Natural killer cell treated with Interleukin-12 subunit alpha and Interleukin-12 subunit beta and Interleukin-15 and Interleukin-18, amount 100 ng/mL, for 72 hours (primary cell): ENCODE measurements at places on chromosomes 4 and X. TPM values are rescaled to one million over a fixed set of nuclear protein-coding genes. Genes with fewer than 3 reads are reported as not detected.

- H3K4me1 ChIP-seq = peaks cover 24% of the 10 kb centered on the region
- no peak for DNase-seq
- H3K27ac ChIP-seq = no peak overlapping the region
- no peaks in the 10 kb centered on the region for H3K27me3 ChIP-seq
Observed at GRCh38 chr4:77579406-77580076, 26.1 kb upstream of the CXCL13 start.

- peaks cover 31% of the 10 kb centered on the region for H3K4me1 ChIP-seq
- H3K27me3 ChIP-seq = no peaks in the 10 kb centered on the region
- peak overlapping the region; percentile 67 for H3K27ac ChIP-seq
- H3K36me3 ChIP-seq = peaks cover 11% of the 10 kb centered on the region
- no peak overlapping the region for H3K4me3 ChIP-seq
- no peak for DNase-seq
Observed at GRCh38 chr4:2511645-2512131, 24.8 kb upstream of the FAM193A start.

DNA sequence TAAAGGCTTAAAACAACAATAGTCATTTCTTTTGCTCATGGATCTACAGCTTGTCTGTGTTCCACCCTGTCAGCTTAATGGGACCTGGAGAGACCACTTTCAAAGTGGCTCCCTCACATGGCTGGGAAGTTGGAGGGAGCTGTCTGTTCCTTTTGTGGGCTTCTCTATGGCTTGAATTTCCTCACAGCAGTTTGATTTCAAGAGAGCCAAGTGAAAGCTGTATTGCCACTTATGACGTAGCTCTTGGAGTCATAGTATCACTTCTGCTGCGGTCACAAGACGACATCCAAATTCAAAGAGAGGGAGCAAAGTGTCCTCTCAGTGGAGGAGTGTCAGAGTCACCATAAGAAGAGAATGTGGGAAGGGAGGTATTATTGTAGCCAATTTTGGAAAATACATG is 22.7 kb upstream of the ACSL1 start:
- H3K27me3 ChIP-seq = peaks cover 12% of the 10 kb centered on the region
- no peak overlapping the region for H3K27ac ChIP-seq
- no peak overlapping the region for H3K4me3 ChIP-seq
- peaks cover 21% of the 10 kb centered on the region for H3K4me1 ChIP-seq
- no peak for DNase-seq
- peaks cover 4% of the 10 kb centered on the region for H3K36me3 ChIP-seq

GRCh38 chrX:150044556-150044955 is 106.3 kb upstream of the EOLA2 start:
- peaks cover 9% of the 10 kb centered on the region for H3K36me3 ChIP-seq
- no peak overlapping the region for H3K4me3 ChIP-seq
- H3K27me3 ChIP-seq = peaks cover 26% of the 10 kb centered on the region

DNA sequence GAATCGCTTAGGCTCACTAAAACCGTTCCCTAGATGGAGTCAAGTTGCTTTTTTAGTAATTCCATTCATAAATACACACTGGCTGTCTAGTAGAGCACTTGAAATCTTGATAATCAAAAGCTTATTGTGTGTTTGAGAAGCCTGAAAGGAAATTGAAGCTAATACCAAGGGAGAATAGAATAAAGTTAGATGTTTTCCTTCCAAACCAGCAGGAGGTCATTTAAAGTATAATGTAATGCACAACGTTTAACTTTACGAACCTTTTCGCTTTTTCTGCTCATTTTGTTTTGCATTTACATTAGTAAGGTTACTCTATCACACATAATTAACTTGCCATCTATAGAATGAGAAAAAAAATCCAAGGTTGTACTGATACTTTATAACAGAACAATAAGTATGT is 440.9 kb downstream of the NKX6-1 start:
- no peak overlapping the region for H3K27ac ChIP-seq
- no peak overlapping the region for H3K4me3 ChIP-seq
- no peaks in the 10 kb centered on the region for H3K27me3 ChIP-seq

GRCh38 chr4:33780952-33781791 is 2463.1 kb downstream of the ARAP2 start:
- no peaks in the 10 kb centered on the region for H3K4me1 ChIP-seq
- no peak for DNase-seq
- no peak overlapping the region for H3K27ac ChIP-seq
- no peak overlapping the region for H3K4me3 ChIP-seq

DNA sequence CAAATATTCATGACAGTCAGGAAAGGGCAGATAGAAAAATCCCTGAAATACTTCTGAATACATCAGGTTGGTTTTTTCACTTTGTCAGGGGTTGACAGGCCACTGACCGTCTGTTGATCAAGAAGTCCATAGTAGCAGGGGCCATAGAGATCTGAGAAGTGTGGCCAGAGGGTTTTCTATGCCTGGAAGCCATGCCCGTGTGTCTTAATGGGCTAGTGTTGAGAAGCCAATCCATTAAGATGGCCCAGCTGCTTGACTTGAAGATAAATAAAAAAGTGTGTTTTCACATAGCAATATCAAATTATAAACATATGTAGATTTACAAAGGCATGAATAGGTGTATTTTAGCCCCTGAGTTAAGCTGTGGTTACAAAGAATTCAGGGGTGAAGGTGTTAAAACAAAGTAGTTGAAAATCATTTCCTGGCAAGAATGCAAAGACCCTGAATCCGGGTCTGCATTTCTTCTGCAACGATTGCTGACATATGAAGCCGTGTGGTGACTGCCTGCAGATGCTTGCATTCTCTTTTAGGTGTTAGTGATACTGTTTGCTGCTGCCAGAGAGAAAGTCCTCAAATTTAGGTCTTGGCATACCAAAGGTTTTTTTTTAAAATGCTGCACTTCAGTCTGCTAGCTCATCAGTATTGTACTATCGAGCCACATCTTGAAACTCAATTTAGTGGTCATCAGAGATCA is 9.3 kb upstream of the LIMCH1 start:
- H3K27ac ChIP-seq = no peak overlapping the region

GRIA3 gene
- total RNA-seq = not detected
